Fibroblast of lung (primary cell): ENCODE measurements at places on chromosomes 16 and 17.
A peak's percentile ranks its signal among the peaks of the same experiment; 100 is the strongest.

DNA sequence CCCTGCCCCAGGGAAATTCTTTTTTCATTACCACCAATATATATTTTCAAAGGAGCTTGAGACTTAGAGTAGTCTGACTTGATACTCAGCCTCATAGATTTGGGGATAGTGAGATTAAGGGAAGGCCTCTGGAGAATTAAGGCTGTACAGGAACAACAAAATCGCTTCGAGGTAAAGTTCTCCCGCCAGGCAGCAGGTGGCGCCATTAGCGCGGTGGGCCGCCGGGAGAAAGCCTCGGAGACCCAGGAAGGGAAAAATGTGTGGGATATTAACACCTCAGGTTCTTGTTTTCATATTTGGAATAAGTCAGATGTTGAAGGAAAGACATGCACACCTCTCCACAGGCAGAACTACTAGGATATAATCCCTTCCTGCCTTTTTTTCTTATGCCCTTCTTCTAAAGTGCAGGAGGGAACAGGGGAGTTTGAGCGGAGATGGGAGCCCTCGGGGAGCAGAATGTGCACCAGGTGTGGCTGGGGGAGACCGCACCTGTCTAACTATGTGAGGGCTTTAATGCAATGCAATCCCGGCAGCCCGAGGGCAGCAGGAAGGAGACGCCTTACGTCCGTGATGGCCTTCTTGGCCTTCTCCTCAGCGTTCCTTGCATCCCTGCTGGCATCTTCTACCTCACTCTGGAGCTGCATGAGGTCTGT is 25.9 kb downstream of the MYH3 start:
- H3K36me3 ChIP-seq, result no peaks in the 10 kb centered on the region
- peak; percentile 26 for DNase-seq
- no peak overlapping the region for H3K27ac ChIP-seq
- H3K4me1 ChIP-seq, result no peaks in the 10 kb centered on the region
- H3K27me3 ChIP-seq, result no peaks in the 10 kb centered on the region

DNA sequence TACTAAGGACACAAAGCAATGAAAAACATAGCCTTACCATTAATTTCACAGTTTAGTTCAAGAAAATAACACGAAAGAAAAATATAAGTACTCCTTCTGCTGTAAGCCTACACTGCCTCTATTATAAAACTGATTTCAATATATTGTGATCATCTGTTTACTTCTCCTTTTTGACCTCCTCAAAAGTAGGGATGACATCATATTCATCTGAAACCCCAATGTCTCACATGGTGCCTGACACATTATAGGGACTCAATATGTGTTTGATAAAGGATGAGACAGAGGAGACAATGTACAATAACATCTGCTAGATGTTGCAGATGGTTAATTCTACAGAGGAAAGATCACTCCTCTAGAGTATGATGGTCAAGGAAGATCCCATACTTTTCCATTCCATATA is 118.4 kb upstream of the NOG start:
- H3K4me1 ChIP-seq, result no peaks in the 10 kb centered on the region
- no peaks in the 10 kb centered on the region for H3K27me3 ChIP-seq
- H3K36me3 ChIP-seq, result no peaks in the 10 kb centered on the region
- DNase-seq, result no peak
- H3K27ac ChIP-seq, result no peak overlapping the region

DNA sequence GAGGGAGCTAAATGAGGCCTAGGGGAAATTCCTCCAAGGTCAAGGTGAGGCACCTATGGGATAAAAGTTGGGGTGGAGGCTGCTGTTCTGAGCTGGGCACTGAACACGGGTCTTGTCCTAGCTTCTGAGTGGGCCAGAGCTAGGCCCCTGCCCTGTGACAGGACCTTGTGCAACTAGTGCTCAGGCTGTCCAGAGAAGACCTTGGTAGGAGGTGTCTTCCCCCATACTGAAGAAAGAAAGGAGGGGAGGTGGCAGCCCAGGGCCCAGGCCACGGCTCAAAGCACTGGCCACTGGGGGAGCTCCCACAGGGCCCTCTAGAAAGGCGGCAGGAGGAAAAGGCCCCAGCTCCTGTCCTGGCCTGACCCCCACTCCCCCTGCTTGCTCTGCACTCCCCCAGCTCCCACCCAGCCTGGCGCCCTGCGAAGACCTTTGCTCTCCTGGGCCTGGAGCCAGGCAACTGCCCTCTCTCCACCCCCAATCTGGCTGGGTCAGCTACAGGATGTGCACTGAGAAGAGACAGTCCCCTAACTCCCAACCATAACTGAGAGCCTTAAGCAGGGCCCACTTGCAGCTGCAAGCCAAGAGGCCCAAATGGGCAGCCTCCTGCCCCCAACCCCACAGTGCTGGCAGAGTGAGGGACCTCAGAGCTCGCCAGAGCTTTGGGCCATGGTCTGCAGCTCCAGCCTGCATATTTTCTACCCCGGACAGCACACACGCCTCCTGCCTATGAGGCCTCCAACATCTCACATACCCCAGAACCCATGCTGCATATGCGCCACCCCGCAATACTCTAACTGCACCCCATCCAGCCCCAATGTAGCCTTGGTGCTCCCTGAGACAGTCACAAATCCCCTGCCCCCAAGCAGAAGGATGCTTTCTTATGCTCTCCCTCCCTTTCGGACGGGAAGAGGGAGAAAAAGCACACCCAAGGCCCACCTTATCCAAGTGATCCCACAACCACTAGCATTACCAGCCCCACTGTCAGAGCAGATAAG is 15.3 kb downstream of the HSD11B2 start:
- DNase-seq, result no peak
- no peak overlapping the region for H3K4me3 ChIP-seq
- peaks cover 10% of the 10 kb centered on the region for H3K36me3 ChIP-seq
- H3K4me1 ChIP-seq, result peaks cover 27% of the 10 kb centered on the region
- H3K27me3 ChIP-seq, result no peaks in the 10 kb centered on the region

- peaks cover 17% of the 10 kb centered on the region for H3K4me1 ChIP-seq
- no peaks in the 10 kb centered on the region for H3K27me3 ChIP-seq
- H3K27ac ChIP-seq, result peak within 1 kb of the TSS; percentile 99
- peak within 1 kb of the TSS; percentile 88 for H3K4me3 ChIP-seq
- peaks cover 11% of the 10 kb centered on the region for H3K36me3 ChIP-seq
Measured at GRCh38 chr17:28335201-28335958, at the start of the genes IFT20 and TNFAIP1. Gene IFT20, minus strand, starts transcription at chr17:28335472. Its CDS starts 3,487 bp downstream, at chr17:28331985. Gene TNFAIP1, plus strand, starts transcription at chr17:28335761. Its CDS starts 3,761 bp downstream, at chr17:28339522.

DNA sequence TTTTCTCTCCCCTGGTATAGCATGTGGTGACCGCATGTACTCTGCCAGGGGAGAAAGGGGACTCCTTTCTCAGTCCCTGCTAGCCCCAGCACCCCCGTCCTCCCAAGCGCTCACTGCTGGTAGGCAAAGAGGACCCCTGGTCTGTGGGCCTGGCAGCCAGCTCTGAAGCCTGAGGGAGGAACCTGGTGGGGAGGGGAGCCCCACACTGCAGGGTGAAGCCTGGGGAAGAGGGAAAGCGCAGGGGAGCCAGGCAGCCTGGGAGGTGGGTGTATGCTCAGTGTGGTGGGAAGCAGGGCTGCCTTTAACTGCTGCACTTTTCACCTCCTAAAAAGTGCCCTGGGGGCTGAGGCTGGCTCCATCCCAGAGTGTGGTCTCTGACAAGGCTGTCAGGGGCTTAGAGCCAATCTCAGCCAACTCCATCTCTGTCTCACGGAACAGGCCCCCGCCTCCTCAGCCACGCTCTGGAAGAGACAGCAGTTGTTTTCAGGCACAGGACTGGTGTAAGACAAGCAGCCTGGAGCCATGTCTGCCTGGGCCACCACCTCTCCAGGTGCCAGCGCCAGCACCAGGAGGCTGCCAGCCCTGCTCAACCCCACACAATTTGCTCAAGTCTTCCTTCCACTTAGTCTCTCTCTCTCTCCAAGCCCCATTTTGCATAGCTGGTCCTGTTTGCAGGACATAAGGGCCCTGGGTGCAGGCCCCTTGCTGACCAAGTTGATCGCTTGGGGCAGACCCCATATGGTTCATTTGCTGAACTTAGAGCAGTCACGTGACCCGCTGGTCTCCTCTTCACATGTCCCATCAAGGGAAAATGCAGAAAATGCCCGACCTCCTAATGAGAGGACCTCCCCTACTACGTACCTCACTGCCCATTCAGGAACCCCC is 14.7 kb upstream of the TBX2 start:
- peaks cover 23% of the 10 kb centered on the region for H3K4me1 ChIP-seq
- H3K27me3 ChIP-seq, result no peaks in the 10 kb centered on the region
- no peaks in the 10 kb centered on the region for H3K36me3 ChIP-seq
- no peak for DNase-seq
- H3K27ac ChIP-seq, result no peak overlapping the region

- H3K27me3 ChIP-seq, result no peaks in the 10 kb centered on the region
- peaks cover 9% of the 10 kb centered on the region for H3K36me3 ChIP-seq
- H3K4me1 ChIP-seq, result no peaks in the 10 kb centered on the region
- peak; percentile 13 for DNase-seq
Measured at GRCh38 chr16:3681206-3681605, 26.7 kb downstream of the DNASE1 start.

- H3K4me3 ChIP-seq, result peak overlapping the region; percentile 95
- peak; percentile 74 for DNase-seq
- H3K27me3 ChIP-seq, result no peaks in the 10 kb centered on the region
- peaks cover 2% of the 10 kb centered on the region for H3K36me3 ChIP-seq
- peak overlapping the region; percentile 92 for H3K27ac ChIP-seq
- peaks cover 3% of the 10 kb centered on the region for H3K4me1 ChIP-seq
Measured at GRCh38 chr16:75648265-75649076, 898 bp downstream of the TERF2IP start.

DNA sequence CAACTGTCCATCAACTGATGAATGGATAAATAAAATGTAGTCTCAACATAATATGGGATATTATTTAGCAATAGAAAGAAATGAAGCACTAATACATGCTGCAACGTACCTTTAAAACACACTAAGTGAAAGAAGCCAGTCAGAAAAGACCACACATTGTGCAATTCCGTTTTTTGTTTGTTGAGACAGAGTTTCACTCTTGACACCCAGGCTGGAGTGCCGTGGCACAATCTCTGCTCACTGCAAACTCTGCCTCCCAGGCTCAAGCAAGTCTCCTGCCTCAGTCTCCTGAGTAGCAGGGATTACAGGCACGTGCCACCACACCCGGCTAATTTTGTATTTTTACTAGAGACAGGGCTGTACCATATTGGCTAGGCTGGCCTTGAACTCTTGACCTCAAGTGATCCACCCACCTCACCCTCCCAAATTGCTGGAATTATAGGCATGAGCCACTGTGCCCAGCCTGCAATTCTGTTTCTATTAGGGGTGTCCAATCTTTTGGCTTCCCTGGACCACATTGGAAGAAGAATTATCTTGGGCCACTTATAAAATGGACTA is 40.1 kb downstream of the SCNN1B start:
- no peak overlapping the region for H3K4me3 ChIP-seq
- no peak overlapping the region for H3K27ac ChIP-seq
- no peaks in the 10 kb centered on the region for H3K4me1 ChIP-seq
- H3K36me3 ChIP-seq, result no peaks in the 10 kb centered on the region

DNA sequence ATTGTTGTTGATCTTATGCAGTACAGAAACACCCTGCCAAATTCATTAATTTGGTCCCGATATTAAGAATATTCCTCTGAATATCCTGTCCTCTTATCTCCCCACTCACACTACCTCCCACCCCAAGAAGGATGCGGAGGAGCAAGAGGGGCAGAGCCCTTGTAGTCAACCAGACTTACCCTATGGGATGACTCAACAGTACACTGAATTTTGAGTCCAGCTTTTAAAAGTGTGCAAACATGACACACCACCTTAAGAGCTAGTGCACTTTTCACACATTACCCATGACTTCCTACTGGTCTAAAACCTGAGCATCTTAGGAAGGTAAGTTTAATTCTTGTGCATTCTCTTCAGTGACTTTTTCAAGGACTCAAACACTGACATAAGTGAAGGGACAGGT is 9.5 kb downstream of the USP22 start:
- DNase-seq, result peak; percentile 39
- H3K36me3 ChIP-seq, result peaks cover 3% of the 10 kb centered on the region
- H3K27me3 ChIP-seq, result no peaks in the 10 kb centered on the region
- H3K27ac ChIP-seq, result no peak overlapping the region
- peaks cover 32% of the 10 kb centered on the region for H3K4me1 ChIP-seq

DNA sequence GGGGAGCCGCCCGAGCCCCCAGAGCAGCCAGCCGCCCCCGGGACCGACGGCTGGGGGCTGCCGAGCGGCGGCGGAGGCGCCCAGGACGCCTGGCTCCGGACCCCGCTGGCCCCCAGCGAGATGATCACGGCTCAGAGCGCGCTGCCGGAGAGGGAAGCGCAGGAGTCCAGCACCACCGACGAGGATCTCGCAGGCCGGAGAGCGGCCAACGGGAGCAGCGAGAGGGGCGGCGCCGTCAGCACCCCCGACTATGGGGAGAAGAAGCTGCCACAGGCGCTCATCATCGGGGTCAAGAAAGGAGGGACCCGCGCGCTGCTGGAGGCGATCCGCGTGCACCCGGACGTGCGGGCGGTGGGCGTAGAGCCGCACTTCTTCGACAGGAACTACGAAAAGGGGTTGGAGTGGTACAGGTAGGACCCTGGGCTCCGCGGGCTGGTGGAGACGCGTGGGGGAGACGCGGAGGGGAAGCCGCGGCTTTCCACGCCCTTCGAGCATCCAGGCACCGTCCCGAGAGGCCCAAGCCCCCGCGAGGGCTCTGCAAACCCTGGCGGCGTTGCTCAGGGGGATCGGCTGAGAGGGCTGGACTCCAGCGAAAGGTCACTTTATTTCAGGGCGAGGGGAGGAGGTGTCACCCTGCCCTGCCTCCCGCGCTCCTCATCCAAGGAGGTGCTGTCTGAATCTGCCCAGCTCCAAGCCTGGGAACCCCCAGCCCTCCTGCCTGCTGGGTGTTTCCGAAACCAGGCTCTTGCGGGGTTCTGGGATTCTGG is 1.2 kb downstream of the HS3ST4 start:
- no peaks in the 10 kb centered on the region for H3K36me3 ChIP-seq
- no peak for DNase-seq
- H3K4me3 ChIP-seq, result no peak overlapping the region
- H3K27me3 ChIP-seq, result peaks cover 2% of the 10 kb centered on the region
- no peak overlapping the region for H3K27ac ChIP-seq
- H3K4me1 ChIP-seq, result no peaks in the 10 kb centered on the region

- H3K36me3 ChIP-seq, result no peaks in the 10 kb centered on the region
- H3K4me3 ChIP-seq, result no peak overlapping the region
- DNase-seq, result no peak
- H3K4me1 ChIP-seq, result peaks cover 8% of the 10 kb centered on the region
- H3K27ac ChIP-seq, result no peak overlapping the region
Measured at GRCh38 chr17:81966343-81967243, 5.6 kb upstream of the NOTUM start.

- H3K4me3 ChIP-seq, result no peak overlapping the region
- no peaks in the 10 kb centered on the region for H3K4me1 ChIP-seq
- peaks cover 11% of the 10 kb centered on the region for H3K36me3 ChIP-seq
Measured at GRCh38 chr17:80879723-80880647, 111.7 kb upstream of the CHMP6 start.

DNA sequence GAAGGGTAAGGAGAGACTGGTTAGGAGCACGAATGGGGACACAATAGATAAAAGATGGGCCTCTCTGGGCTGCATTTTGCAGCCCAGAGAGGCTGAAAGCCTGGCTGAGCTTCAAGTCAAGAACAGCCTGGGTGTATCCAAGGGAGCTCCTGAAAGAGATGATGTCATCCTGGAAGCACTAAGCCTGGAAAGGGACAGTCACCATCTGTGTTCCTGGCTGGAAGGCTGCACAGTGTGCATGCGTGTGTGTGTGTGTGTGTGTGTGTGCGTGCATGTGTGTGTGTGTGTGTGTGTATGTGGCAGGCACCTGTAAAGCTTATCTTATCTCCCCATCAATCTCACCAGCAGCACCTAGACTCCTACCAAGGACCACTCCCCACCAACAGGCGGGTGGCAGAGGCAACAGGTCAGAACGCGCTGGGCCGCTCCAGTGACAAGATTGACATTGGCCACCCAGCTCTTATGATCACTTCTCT is 44.1 kb downstream of the COG7 start:
- H3K27me3 ChIP-seq, result no peaks in the 10 kb centered on the region
- DNase-seq, result peak; percentile 76
- H3K4me3 ChIP-seq, result no peak overlapping the region
- peaks cover 6% of the 10 kb centered on the region for H3K4me1 ChIP-seq

- peaks cover 5% of the 10 kb centered on the region for H3K27me3 ChIP-seq
- DNase-seq, result no peak
- no peaks in the 10 kb centered on the region for H3K36me3 ChIP-seq
- no peak overlapping the region for H3K27ac ChIP-seq
- no peak overlapping the region for H3K4me3 ChIP-seq
Measured at GRCh38 chr17:79609673-79610645, 892 bp downstream of the RBFOX3 start.
